Cardiac fibroblast (primary cell): ENCODE measurements at places on chromosomes 5 and 9.

GRCh38 chr5:116730706-116731105 lies 156.1 kb upstream of the SEMA6A start:
- no peak for DNase-seq

- peak; percentile 52 for DNase-seq
These were observed 259.6 kb upstream of the RPS23 start for GRCh38 chr5:82537687-82538306.

DNA sequence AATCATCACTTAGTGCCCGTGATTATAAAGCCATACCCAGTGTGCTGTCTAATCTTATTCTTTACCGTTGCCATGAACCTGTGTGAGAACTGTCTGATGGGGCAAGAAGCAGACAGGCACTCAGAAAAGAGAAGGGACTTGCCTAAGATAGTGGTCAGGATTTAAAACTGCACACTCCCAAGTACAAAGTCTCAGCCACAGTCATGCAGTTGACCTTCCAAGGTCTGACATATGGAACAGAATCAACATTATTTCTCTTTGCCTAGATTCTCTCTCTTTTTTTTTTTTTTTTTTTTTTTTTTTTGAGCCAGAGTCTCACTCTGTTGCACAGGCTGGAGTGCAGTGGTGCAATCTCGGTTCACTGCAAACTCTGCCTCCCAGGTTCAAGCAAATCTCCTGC lies 1.9 kb upstream of the PPP2CA start:
- DNase-seq = no peak

DNA sequence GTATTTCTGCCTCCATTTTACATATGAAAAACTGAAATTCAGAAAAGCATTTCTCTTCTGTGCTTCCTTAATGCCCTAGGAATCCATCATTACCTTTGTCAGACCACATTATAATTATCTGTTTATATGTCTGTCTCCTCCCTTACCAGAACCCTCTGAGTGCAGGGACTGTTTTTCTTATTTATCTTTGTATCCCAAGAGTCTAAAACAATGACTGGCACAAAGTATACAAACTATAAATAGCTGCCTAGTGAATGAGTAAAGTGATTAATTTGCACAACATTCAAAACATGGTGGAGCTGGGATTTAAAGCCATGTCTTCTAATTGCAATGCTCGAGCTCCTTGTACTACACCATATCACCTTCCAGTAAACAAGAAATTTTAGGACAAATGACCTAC lies 49.3 kb upstream of the HK3 start:
- DNase-seq = peak; percentile 20

GRCh38 chr5:132774406-132774805 lies 2.6 kb downstream of the SEPTIN8 start:
- no peak for DNase-seq
